ENCODE measurements at places on chromosomes 7 and 10.

DNA sequence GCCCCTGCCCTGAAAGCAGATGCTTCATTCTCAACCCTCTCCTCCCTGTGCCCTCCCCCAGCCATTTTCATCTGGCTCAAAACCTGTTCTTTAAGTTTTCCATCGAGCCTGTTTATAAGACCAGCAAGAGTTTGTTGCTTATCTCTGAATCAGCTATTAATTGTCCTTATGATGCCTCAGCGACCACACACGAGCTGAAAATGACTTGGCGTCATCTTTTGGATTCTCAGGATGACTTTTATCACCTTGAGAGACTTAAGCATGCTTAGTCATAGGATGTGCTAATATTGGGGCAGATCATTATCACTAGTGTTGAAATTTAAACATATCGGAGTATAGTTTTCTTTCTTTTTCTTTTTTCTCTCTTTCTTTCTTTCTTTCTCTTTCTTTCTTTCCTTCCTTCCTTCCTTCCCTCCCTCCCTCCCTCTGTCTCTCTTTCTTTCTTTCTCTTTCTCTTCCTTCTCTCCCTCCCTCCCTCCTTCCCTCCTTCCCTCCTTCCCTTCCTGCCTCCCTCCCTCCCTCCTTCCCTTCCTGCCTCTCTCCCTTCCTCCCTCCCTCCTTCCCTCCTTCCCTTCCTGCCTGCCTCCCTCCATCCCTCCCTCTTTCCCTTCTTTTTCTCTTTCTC lies 184.5 kb downstream of the PHTF2 start:
- peak; percentile 12 for DNase-seq

DNA sequence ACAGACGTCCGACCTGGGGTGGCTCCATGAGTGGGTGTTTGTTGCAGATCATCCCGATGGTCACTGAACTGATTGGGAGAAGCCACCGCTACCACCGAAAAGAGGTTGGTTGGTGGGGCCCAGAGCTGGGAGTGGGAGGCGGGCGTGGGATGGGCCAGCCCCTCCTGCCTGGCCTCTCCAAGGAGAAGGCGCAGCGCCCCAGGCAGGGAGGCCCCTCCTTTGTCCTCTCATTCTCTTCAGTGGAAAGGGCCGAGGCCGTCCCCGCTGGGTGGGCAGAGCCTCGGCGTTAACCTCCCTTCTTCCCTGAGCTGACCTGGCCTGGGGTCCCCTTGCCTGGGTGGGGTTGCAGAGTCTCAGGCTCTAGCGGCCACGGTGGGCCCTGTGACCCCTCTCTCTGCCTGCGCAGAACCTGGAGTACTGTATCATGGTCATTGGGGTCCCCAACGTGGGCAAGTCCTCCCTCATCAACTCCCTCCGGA lies 5.2 kb downstream of the MTG1 start:
- DNase-seq = no peak

DNA sequence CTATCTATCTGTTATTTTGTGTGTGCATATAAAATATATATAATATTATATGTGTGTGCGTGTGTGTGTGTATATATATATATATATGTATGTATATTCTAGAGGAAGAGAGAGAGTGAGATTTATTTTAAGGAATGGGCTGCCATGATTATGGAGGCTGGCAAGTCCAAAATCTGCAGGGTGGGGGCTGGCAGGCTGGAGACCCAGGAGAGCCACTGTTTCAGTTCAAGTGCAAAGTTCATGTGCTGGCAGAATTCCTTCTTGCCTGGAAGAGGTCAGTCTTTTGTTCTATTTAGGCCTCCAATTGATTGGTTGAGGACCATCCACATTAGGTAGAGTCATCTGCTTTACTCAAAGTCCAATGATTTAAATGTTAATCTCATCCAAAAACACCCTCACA lies 42.3 kb upstream of the GARS1 start:
- no peak for DNase-seq

DNA sequence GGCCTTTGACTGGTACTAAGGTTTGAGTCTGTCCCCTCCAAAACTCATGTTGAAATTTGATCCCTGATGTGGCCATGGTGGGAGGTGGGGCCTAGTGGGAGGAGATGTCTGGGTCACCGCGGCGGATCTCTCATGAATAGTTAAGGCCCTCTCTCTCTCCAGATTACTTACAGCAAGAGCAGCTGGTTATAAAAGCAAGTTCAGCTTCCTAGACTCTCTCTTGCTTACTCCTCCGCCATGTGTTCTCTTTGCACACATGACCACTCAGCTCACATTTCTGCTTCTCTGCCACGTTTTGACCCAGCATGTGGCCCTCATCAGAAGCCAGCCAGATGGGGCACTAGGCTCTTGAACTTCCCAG lies 29.9 kb upstream of the ZMIZ1 start:
- DNase-seq = no peak

- DNase-seq = no peak
Observed at GRCh38 chr7:23235813-23236221, 10.8 kb upstream of the GPNMB start.

GRCh38 chr7:16675277-16675676 lies 29.3 kb downstream of the BZW2 start:
- no peak for DNase-seq

DNA sequence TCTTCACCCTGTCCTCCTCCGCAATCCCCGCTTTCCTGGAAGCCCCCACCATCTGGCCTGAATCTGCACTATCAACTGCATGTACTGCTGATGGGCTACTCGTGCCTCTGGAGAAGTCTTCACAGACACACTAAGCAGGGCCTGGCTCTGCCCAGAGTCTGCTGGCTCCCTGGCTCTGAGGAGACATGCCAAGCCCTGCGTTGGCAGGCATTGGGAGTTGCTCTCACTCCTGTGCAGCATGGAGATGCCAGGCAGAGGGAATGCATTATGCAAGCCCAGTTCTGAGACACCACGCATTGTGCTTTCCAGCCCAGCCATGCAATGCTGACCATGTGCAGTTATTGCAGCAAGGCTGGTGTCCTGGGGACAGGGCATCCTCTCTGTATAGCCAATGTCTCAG lies 314.6 kb downstream of the CXCL12 start:
- no peak for DNase-seq

DNA sequence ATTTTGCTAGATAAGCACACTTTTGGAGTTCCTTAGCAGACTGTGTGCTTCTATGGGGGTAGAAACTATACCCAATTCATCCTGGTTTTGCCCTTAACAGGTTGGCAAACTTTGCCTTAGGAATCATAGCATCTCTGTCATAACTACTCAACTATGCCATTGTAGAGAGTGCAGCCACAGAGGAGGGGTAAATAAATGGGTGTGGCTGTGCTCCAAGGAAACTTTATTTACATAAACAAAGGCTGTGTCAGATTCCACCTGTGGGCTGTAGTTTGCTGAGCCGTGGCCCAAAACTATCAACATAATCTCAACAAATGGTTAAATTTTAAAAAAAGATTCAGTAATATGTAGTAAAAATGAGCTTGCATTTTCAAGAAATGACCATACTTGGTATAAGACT lies 51.6 kb upstream of the LAMB1 start:
- no peak for DNase-seq

DNA sequence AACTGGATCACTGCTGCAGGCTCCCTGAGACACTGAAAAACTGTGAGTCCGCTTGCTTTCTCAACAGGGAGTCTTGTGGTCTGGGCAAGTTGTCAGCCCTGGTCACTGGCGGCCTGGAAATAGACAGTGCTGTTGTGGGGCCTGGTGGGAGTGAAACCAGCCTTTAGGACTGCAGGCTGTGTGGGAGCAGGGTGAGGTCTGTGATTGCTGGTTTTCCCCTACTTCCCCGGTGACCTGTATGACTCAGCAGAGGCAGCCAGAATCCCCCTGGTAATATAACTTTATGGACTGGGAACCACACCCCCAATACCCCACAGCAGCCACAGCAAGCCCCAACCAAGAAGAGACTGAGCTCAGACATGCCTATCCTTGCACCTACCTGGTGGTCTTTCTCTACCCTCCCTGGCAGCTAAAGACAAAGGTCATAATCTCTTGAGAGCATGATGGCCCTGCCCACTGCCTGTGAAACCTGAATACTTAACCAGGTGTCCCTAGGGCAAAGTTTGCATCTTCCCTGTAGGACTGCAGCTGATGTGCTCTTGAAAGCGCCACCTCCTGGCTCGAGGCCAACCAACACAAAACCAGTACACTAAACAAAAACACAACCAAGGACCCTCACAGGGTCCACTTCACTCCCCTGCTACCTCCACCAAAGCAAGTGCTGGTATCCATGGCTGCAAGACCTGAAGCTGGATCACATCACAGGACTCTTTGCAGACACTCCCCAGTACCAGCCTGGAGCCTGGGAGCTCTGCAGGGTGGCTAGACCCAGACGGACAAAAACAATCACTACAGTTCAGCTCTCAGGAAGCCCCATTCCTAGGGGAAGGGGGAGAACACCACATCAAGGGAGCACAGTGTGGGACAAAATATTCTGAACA lies 7.2 kb upstream of the ADAM22 start:
- DNase-seq = no peak

DNA sequence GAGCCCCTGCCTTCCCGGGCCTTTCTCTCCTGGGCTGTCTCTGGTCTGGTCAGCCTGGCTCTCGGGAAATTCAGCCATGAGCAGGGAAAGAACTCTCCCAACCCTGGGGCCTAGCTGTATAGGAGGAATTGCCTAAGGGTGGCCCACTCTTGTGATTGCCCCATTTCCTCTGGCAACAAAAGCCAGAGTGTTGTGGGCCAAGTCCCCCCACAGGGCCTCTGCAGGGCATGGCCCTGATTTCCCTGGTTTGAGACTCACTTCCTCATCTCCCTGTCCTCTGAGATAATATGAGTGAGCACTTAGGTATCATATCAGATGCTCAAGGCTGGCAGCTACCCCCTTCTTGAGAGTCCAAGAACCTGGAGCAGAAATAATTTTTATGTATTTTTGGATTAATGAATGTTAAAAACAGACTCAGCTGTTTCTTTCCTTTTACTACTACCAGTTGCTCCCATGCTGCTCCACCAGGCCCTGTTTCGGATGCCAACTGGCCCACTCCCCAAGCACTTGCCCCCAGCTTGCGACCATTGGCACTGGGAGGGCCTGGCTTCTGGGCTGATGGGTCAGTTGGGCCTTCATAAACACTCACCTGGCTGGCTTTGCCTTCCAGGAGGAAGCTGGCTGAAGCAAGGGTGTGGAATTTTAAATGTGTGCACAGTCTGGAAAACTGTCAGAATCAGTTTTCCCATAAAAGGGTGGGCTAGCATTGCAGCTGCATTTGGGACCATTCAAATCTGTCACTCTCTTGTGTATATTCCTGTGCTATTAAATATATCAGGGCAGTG lies 11.4 kb downstream of the IRF5 start:
- DNase-seq = no peak

DNA sequence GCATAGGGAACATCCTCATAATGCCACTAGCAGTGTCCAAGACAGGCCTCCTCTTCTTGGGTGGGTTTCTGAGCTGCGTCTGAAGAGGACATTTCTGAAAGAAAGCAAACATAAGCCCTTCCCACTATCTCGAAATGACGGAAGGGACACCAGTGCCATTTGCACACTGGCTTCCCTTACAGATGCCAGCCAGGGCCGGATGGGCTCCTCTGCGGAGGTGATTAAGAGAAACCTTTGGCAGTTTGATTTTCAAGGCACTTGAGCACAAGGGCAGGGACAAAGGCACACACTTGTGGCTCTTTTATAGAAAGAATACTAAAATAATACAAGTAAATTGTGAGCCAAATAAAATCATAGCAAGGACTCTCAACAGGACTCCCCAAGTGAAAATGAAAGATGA lies 106.6 kb upstream of the CELF2 start:
- DNase-seq = no peak

DNA sequence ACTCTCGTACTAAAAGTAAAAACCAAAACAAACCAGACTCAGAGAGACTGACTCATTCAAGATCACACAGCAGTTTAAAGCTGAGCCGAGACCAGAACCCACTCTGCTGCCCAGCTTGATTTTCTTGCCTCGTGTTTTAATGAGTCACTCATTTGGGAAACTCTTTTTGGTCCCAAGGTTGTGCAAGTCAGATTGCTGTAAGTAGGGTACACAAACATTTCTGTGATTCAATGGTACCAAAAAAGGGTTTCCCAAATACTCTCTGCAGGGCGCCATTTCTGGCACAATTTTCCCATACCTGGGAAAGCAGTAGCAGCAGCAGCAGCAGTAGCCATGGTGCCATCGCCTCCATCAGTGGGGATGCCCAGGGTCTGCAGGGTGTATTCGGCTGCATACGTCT lies 69.9 kb downstream of the ASAH2B start:
- DNase-seq = no peak

DNA sequence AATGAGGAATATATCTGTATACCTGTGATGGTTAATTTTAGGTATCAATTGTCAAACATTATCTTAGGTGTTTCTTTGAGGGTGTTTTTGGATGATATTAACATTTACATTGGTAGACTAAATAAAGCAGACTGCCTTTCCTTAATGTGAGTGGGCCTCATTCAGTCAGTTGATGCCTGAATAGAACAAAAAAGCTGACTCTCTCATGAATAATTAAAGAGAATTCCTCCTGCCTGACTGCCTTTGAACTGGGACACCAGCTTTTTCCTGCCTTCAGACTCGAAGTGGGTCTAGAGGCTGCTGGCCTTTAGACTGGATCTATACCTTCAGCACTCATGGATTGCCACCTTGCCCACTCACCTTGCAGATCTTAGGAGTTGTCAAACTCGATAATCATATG lies 117.9 kb upstream of the TMEM168 start:
- no peak for DNase-seq

GRCh38 chr7:18978108-18978495 lies 139.3 kb downstream of the TWIST1 start:
- DNase-seq = no peak

- no peak for DNase-seq
Observed at GRCh38 chr10:1120306-1120705, 64.1 kb downstream of the WDR37 start.

DNA sequence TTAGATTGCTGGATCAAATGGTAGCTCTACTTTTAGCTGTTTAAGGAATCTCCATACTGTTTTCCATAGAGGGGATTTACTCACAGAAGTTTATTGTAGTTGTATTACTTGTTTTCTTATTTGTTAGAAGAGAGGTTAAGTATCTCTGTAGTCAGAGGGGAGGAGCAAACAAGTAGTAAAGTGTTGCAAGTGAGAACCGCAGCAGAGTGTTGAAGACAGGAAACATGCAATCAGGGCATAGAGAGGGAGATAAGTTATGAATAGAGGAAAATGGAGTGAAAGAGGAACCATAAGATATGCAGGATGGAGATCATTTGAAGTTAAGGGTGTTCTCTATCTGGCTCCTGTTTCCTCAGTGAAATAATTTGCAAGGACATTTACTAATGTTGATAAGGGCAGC lies 331.4 kb upstream of the TMEM229A start:
- no peak for DNase-seq

DNA sequence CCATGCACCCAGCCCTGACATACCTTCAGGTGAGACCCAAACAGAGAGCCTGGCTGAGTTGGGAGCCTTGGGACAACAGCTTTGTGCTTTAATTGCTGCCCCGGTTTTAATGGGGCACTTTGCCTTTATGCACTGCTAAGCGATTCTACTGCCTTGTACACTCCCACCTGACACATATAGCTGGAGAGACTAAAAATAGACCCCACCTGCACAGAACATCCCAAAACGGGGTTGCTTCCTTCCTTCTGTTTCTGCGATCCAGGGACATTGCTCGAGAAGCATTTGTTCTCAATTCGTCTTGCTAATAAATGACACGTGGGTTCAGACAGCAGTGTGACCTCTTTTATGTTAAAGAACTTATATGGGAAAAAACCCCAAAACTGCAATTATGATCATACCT lies 258.8 kb upstream of the MYO3A start:
- no peak for DNase-seq

GRCh38 chr7:50369143-50370026 lies 64.9 kb downstream of the IKZF1 start:
- no peak for DNase-seq
